ENCODE measurements at places on chromosomes 13 and 19. TPM values are rescaled to one million over a fixed set of nuclear protein-coding genes. Genes with fewer than 3 reads are reported as not detected.

The ZNF776 gene
- 5.6 TPM for total RNA-seq

The MEGF8 gene
- 29.0 TPM for total RNA-seq

The GRK1 gene
- total RNA-seq, result not detected

The GADD45GIP1 gene
- total RNA-seq, result 55.5 TPM

The PSG2 gene
- total RNA-seq, result not detected

The ZNF611 gene
- 2.0 TPM for total RNA-seq

The GAPDHS gene
- total RNA-seq, result not detected

The PTPRH gene
- total RNA-seq, result 6.6 TPM

The CRX gene
- total RNA-seq, result not detected

The ZNF682 gene
- total RNA-seq, result not detected
